ENCODE measurements at places on chromosomes 6 and 20.

GRCh38 chr6:18207438-18207837 lies 52.2 kb downstream of the KDM1B start:
- no peak for DNase-seq

- DNase-seq, result no peak
Observed at GRCh38 chr6:152201120-152201519, 393.6 kb downstream of the ESR1 start.

DNA sequence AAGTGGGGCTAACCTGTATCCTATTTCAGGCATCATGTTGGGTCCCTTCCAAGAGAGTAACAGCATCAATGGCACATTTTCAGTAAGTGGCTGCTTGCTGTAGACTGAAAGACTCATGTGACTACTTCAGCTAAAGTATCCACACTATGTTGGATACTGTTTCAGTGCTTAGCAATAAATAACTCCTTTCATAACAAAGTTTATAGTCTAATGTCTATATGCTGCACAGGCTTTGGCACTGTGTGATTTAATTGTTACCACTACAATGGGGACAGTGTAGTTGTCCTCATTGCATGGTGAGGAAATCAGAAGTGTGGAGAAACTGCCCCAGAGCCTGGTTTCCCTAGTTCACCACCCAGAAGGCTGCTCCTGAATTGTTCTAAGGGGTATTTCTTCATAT lies 318.0 kb upstream of the PTCHD4 start:
- no peak for DNase-seq

DNA sequence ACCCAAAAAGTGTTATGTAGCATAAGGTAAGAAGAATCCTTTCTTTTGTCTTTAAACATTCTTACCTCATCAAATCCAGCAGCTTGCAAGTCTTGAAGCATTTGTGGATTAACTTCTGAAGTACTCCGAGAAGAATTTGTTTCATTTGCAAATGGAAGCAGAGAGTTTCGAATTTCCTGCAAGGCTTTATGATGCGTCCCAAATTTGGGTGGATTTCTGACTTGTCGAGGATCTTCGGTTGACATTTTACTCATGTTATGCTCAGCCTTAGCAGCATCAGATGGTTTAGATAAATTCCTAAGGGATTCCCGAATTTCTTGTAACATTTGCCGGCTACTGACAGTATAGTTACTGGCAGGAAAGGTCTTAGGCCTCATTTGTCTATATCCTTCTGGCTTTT lies 16.2 kb downstream of the LATS1 start:
- DNase-seq, result peak; percentile 34

DNA sequence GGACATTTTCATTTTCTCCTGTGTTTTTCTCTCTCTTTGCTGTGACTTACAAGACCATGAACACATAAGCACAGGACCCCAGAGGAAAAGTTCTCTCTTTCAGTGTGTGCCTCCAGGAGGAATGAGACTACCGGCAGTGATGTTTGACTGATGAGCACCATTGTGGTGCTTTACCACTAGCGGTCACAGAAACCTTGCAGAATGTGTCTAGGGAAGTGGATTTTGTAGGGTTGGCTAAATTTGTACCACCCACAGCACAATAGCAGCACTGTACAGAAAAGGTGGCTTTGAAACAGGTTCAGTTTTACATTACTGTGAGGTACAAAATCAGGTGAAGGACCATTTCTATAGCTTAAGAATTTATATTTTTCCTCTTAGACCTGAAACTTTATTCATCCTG lies 301.9 kb upstream of the SUPT3H start:
- no peak for DNase-seq

DNA sequence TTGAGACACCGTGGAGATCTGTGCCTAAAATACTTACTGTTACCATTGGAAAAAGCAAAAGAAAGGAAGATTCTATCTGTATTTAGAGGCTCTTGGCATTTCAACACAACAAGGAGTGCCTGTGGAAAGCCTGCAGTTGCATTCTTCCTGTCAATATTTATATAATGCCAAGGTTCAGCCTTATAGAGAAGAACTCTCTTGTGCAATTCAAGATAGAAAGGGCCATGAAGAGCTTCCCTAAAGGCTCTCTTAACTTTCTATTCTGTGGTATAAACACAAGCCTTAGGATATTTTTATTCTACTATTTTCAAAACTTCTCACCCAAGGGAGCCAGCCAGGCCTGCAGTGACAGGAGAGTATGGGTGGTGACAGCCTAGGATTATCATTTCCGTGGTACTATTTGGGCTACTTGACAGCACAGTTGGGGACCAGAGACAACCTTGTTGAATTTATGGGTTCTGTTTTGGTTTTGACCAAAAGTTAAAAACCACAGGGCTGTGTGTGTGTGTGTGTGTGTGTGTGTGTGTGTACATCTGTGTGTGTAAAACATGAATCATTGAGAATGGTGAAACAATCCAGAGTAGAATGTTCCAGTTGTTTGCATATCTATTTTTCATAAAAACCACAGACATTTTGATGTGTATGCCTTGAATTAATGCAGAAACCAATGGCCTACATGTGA lies 700.9 kb upstream of the SLC35B3 start:
- DNase-seq, result peak; percentile 38

- DNase-seq, result no peak
Observed at GRCh38 chr6:170277893-170278742, 12.8 kb downstream of the DLL1 start.

DNA sequence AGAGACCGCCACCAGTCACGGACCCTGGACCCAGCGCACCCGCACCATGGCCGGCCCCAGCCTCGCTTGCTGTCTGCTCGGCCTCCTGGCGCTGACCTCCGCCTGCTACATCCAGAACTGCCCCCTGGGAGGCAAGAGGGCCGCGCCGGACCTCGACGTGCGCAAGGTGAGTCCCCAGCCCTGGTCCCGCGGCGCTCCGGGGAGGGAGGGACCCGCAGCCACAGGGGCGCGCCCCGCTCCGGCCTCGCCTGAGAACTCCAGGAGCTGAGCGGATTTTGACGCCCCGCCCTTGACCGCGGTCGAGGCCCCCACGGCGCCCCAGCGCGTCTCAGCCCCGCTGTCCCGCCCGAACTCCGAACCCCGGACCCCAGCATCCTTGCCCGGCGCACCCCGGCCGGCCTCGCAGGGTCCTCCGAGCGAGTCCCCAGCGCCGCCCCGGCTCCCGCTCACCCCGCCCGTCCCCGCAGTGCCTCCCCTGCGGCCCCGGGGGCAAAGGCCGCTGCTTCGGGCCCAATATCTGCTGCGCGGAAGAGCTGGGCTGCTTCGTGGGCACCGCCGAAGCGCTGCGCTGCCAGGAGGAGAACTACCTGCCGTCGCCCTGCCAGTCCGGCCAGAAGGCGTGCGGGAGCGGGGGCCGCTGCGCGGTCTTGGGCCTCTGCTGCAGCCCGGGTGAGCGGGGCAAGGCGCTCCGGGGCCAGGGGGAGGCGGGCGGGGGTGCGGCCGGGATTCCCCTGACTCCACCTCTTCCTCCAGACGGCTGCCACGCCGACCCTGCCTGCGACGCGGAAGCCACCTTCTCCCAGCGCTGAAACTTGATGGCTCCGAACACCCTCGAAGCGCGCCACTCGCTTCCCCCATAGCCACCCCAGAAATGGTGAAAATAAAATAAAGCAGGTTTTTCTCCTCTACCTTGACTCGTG lies at the start of gene OXT:
Gene OXT, plus strand, starts transcription at position 11 of the 920 bp plus-strand sequence. Its CDS starts 36 bp downstream, at position 47.
- DNase-seq, result peak; percentile 47

DNA sequence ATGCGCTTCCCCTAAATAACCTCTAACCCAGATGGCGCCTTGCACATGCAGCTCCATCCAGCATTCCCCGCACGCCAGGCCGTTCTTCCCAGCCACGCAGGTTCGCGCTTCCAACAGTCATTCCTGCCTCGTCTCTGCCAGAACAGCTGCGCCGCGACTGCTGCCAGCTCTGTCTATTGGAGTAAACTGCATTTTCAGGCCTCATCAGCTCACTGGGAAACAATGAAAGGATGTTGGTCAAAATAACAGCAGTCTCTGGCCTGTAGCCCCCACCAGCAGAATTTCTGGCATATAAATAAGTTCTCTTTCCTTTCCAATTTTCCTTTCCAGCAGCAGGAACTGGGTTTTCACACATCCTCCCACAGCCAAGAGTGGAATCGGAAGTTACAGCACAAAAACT lies 14.6 kb downstream of the NRSN1 start:
- no peak for DNase-seq

- no peak for DNase-seq
Observed at GRCh38 chr6:15915508-15916178, 213.2 kb upstream of the MYLIP start.

GRCh38 chr6:63352544-63353285 lies 32.9 kb upstream of the LGSN start:
- peak; percentile 24 for DNase-seq

GRCh38 chr6:147941143-147941542 lies 401.5 kb upstream of the SASH1 start:
- DNase-seq, result peak; percentile 66

GRCh38 chr6:94196891-94197290 lies 777.5 kb upstream of the EPHA7 start:
- DNase-seq, result no peak

DNA sequence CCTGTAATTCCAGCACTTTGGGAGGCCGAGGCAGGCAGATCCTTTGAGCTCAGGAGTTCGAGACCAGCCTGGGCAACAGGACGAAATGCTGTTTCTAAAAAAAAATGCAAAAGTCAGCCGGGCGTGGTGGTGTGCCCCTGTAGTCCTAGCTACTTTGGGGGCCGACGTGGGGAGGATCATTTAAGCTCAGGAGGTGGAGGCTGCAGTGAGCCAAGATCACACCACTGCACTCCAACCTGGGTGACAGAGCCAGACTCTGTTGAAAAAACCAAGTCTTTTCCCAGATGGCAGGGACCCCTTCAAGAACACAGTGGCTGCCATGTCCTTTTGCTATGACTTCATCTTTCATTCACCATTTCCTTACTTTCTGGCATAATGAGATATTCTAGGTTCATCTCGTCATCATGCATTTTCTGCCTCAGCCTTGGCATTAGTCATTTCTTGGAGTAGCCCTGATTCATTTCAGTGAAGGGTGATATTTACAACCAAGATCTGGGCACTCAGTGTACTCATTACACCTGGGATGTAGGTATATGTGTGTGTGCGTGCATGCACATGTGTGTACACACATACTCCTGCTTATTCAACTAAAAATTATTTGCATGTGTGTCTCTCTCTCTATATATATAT lies 61.4 kb upstream of the TOX2 start:
- DNase-seq, result no peak

GRCh38 chr6:107571354-107571753 lies 81.4 kb downstream of the SOBP start:
- no peak for DNase-seq

DNA sequence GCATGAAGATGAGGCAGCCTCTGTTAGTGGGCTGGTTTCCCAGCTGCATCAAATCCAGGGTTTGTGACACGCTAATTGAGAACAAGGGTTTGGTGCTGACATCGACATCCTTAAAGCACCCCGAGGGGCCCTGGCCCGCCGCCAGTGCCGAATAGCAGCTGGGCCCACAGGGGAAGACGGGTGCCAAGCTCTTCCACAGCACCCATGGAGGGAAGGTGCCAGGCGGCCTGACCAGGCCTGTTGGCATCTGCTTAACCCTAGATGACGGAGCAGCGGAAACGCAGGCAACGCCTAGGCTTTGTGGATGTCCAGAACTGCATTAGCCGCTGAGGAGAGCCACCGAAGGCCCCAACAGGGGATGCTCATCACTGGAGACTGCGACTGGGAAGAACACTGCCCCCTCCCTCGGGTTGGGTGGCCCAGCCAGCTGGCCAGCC lies 16.0 kb downstream of the UQCC2 start:
- peak; percentile 19 for DNase-seq

DNA sequence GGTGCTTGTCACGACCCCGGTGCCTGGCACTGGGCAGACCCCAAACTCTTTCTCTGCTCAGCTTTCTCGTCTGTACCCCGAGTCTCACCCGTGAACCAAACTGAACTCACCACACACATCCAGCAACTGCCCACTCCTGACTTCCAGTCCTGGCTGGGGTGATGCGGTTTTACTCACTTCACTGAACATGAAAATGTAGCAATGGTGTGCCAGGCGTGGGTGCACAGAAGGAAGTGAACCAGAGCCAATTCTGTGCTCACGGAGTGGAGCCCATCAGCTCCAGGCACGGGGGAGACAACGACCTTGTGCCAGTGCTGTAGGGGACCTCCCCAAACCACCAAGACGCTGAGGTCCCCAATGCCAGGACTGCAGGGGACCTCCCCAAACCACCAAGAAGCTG lies 78.7 kb upstream of the AFDN start:
- DNase-seq, result no peak

DNA sequence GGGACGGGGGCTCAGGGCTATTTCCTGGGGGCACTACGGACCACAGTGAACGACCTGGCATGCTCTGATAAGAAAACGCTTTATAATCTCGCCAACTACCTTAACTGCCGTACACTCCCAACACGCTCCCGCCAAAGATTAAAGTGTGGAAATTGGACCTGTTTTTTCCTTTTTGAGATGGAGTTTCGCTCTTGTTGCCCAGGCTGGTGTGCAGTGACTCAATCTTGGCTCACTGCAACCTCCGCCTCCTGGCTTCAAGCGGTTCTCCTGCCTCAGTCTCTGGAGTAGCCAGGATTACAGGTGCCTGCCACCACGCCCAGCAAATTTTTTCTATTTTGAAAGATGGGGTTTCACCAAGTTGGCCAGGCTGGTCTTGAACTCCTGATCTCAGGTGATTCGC lies 346 bp upstream of the SLC44A4 start:
- no peak for DNase-seq

DNA sequence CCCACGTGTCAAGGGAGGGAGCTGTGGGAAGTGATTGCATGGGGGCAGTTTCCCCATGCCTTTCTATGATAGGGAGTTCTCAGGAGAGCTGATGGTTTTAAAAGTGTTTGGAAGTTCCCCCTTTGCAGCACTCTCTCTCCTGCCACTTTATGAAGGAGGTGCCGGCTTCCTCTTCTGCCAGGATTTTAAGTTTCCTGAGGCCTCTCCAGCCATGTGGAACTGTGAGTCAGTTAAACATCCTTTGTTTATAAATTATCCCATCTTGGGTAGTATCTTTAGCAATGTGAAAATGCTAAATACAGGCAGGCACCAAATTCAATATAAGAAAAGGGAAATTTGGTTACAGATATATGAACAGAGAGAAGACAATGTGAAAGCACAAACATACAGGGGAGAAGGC lies 96.4 kb upstream of the EPHA7 start:
- no peak for DNase-seq

DNA sequence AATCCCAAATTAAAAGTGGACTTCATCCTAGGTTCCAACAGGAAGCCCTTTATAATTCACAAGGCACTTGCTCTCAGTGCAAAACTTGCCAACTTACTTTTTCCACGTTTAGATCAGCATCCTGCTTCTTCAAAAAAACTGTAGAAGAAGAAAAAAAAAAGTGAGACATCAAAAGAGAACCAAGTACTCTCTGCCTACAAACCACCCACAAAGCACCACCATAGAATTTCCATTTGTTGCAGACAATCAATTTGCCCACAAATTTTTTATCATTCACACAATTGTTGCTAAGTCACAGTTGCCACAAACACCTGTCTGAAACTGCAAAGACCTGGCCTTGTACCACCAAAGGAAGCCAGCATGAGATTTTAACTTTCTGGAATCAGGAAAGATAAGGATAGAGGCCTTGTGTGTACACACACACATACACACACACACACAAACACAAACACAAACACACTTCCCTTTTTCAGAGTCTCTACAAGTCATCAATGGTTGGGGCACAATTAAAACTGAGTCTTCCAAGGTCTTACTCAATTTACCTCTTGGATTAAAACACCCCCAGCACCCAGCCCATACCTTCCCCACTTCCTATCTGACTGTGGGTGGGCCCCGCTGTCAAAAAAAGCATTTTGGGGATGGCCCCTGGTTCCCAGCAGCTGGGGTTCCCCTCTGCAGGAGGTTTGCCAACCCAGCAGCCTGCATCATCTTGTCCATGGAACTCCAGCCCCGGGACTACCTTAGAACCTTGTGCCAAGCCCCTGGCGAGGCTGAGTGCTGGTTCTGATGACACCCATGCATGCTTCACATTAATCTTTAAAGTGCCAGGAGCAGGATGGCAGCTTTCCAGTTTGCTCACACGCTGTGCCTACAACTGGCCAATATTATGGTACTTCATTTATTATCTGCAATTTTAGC lies 26.5 kb downstream of the FYN start:
- no peak for DNase-seq

Data from fibroblast of skin of back (primary cell).